ENCODE measurements at places on chromosomes 2 and 18.

GRCh38 chr2:30393510-30393909 lies 53.5 kb upstream of the LCLAT1 start:
- no peak for DNase-seq

DNA sequence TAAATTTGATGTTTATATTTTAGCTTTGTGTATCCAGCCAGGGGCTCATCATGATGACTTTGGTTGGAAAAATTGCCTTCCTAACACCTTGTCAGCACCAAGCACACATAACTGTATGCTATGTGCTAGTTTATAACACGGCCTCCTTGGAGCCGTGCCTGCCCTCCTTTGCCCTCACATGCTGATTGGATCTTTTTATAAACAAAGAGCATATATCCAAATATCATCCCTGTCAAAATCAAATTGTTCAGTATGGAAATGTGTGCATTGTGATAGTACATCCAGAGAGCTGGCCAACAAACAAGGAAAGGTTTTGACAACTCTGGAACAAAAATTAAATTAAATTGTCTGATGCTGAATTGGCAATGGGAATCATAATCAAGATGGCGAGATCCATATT lies 241.5 kb downstream of the DCDC2C start:
- no peak for DNase-seq

- DNase-seq, result no peak
Measured at GRCh38 chr2:44550561-44550960, 188.8 kb downstream of the CAMKMT start.

GRCh38 chr18:34867520-34867919 lies 157.4 kb downstream of the DTNA start:
- no peak for DNase-seq

- DNase-seq, result peak; percentile 39
Measured at GRCh38 chr2:54763636-54764291, 40.3 kb downstream of the EML6 start.

DNA sequence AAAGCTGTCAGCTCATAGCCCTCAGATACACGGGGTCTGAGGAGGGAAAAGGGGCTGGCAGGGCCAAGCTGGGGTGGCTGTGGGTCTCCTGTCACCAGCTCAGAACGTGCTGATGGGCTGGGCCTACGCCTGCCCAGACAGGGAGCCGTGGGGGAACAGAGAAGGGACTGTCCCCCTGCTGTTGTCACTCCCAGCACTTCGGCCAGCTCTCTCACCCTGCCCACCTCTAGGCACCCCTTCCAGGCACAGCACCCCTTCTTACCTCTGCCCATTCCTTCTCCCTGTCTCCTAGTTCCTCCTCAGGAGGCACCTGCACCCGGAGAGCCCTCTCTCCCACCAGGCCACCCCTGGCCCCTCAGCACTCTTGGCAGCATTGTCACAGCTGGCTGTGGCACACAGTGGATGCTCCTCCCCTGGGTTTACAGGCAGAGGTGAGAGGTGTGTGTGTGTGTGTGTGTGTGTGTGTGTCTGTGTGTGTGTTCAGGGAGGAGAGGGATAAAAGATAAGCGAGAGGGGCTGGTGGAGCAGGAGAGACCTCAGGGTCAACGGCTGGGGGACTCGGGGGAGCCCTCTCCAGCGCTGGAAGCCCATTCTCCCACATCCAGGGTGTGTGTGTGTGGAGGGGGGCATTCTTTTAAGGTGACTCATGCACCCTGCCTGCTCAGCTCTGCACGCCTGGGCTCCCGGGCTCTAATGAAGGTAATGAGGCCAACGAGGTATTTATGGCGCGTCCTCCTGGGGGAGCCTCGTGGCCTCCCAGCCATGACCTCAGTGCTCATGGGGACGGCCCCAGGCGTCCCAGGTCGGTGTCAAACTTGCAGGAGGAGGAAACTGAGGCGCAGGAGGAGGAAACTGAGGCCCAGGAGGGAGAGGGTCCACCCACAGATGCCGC lies 66.1 kb upstream of the SMAD7 start:
- DNase-seq, result peak; percentile 45

GRCh38 chr2:62461707-62462106 lies 44.3 kb downstream of the TMEM17 start:
- DNase-seq, result no peak

DNA sequence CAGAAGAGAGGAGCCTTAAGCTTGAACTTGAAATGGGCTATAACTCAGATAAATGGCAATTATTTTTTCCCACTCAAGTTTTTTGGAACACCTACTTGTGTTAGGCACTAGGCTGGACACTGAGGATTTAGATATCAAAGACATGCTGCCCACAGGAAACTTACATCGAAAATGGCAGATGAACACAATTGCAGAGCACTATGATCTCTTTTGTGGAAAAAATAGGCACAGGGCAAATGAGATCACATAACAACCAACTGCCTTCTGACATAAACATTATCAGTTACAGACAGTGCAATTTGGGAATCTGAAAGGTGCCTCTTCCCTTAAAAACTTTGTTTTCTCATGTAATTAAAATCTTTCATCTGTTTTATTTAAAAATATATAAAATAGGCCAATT lies 3.8 kb upstream of the IRS1 start:
- DNase-seq, result no peak

DNA sequence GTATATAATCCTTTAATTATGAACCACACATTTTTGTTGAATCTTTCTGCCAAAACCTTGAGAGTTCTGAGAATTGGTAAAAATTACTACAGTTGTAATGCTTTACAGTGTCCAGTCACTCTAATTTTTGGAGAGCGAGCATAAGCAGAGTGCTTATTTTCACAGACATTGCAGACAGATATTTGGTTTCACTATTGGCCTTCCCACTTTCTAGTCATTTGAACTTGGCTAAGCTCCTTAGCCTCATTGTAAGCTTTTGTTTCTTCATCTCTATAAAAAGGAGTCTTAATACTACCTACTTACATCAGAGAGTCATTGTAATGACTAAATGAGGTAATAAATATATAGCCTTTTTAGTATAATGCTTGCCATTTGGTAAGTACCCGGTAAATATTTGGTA lies 80.4 kb downstream of the LCLAT1 start:
- no peak for DNase-seq

DNA sequence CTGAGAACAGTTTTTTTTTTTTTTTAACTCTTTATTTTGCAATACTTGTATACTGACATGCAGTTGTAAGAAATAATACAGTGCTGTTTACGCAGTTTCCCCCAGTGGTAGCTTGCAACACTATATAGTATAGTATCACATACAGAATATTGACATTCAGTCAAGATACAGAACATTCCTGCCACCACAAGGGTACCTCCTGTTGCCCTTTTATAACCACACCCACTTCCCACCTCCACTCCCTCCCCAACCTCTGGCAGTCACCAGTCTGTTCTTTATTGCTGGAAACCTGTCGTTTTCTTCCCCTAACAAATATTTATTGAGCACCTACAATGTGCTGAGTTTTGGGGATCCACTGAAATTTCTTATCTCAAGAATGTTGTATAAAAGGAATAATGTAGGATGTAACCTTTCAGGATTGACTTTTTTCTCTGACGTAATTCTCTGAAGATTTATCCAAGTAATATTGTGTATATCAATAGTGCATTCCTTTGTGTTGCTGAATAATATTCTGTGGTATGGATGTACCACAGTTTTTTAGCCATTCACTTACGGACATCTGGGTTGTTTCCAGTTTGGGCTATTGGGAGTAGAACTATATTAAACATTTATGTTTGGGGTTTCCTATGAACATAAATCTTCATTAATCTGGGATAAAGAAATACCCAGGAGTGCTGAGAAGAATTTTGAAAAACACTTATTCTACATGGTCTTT lies 51.4 kb upstream of the EML6 start:
- DNase-seq, result no peak

DNA sequence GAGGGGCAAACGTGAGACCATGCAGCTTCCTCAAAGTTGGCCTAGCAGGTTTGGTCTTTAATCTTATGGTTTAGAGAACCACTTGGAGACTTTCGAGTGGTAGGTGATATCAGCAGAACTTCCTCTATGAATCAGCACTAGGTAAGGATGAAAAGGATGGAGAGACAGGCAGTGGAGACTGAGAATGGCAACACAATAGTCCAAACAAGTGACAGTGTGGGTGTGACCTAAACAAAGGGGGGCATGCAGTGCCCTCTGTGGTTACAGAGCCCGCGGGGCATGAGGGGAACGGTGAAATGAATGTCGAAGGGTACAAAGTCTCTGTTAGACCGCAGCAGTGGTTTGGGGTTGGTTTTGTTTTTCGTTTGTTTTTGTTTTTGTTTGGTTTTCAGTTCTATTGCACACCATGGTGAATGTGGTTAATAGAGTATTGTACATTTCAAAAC lies 143.9 kb downstream of the L3MBTL4 start:
- no peak for DNase-seq

DNA sequence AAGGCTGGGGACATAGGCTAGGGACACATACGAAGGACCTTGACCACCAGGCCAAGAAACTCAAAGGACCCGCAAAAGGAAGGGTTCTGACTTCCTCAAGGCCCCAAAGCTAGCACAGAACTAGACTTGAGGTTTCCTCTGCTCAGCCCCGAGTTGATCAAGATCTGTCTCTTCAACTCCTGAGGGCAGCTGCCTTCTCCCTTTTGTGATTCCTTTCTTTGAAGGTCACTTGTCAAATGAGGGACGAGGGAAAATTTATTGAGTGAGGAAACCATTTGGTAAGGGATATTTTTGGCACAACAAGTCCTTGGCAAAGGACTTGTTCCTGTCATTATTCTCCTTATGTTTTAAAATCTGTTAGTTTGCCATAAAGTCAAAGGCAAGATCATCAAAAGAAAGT lies 12.3 kb upstream of the ROCK2 start:
- DNase-seq, result no peak

GRCh38 chr2:33395655-33396249 lies 80.7 kb upstream of the RASGRP3 start:
- DNase-seq, result peak; percentile 59

DNA sequence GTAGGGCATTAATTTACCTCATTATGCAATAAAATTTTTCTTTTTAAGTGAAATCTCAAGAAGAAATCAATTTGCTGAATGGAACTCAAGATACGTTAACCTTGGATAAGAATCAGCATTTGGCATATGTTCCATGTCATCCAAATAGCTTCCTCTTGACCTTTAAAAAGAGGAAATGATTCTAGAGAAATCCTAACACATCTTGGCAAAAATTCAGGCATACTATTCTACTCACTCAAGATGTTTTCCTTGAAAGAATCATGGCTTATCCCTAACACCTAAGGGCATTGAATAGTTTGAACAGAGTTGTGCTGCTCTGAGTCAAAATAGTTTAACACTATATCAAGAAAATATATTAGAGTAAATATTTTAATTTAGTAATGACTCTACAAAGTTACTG lies 678.0 kb downstream of the EPHA4 start:
- DNase-seq, result no peak

- DNase-seq, result no peak
Measured at GRCh38 chr2:24125956-24126355, 2.7 kb downstream of the FAM228B start.

GRCh38 chr18:36149514-36150289 lies 20.0 kb downstream of the ELP2 start:
- DNase-seq, result no peak

DNA sequence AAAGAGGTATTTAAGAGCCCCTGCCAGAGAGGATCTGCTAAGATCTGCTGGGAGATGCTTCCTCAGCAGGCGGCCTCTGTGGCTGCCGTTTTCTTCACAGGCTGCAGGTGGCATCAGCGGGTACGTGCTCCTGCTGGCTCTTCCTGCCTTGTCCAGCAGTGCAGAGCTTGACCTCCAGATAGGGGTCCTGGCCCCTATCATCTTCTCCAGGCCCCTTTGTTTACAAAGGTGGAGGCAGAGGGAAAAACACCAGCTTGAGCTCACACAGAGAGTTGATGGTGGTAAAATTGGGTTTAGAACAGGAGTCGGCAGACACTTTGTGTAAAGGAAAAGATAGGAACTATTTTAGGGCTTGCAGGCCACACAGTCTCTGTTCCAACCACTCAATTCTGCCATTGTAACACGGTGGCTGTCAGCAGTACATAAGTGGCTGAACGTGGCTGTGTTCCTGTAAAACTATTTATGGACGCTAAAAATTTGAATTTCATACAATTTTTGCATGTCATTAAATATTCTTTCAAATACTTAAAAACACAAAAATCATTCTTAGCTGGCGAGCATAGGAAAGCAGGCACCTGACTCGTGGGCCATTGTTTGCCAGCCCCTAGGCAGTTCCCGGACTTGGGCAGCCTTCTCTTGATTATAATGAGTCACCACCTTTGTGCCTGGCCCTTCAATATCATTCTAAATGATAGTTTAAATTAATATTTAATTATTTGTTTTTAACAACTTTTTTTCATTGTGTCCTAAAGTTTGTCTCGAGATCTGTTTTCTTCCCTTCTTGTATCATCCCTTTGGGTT lies 98.2 kb upstream of the B3GNT7 start:
- DNase-seq, result no peak

GRCh38 chr2:149561309-149561926 lies 26.2 kb downstream of the MMADHC start:
- DNase-seq, result peak; percentile 39

GRCh38 chr18:57925706-57926105 lies 118.3 kb upstream of the NEDD4L start:
- no peak for DNase-seq

GRCh38 chr2:36634981-36635597 lies 37.1 kb upstream of the FEZ2 start:
- DNase-seq, result no peak

DNA sequence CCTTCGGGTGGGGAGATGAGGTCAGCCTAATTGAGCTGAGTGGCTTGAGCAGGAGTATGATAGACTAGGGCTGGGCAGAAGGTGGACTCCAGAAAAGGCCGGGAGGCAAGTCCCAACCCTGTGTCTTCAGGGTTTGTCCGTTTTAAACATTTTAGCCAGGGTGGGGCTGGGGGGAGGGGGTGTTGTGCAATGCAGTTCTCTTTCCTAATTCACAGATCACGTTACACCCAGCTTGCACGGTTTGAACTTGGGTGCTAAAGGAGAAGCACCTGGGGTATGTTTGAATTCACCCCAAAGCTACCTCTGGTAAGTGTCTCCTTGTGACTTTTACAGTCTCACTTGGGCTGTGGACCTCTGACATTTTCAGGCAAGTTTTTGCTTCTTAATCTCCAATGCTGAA lies 233.3 kb downstream of the AGAP1 start:
- no peak for DNase-seq
